ENCODE measurements at places on chromosomes 16 and 17.

- no peak for DNase-seq
These were observed 281.6 kb downstream of the RBFOX1 start for GRCh38 chr16:7614021-7614795.

GRCh38 chr17:2171702-2172076 is 116.8 kb downstream of the HIC1 start:
- no peak for DNase-seq

DNA sequence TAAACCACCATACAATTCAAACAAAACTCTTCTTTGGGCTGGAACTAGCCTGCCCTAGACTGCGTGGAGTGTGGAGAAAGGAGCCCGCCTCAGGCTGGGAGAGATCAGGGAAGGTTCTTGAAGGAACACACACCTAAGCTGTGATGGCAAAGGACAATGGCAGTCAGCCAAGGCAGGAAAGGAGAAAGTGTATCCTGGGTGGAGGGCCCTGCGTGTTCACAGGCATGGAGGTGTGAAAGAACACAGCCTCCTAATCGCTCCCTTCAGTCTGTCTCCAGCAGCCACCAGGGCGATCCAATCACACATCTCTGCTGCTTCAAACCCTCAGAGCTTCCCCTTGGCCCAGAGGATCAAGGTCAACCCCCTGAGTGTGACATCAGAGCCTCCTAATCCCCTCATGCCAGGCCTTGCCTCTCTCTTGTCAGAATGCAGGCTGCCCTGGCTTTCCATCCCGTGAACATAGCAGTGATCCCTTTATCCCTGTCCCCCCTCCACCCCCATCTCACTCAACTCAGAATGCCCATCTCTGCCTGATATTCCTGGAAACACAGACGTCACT is 173.0 kb downstream of the KATNIP start:
- no peak for DNase-seq

DNA sequence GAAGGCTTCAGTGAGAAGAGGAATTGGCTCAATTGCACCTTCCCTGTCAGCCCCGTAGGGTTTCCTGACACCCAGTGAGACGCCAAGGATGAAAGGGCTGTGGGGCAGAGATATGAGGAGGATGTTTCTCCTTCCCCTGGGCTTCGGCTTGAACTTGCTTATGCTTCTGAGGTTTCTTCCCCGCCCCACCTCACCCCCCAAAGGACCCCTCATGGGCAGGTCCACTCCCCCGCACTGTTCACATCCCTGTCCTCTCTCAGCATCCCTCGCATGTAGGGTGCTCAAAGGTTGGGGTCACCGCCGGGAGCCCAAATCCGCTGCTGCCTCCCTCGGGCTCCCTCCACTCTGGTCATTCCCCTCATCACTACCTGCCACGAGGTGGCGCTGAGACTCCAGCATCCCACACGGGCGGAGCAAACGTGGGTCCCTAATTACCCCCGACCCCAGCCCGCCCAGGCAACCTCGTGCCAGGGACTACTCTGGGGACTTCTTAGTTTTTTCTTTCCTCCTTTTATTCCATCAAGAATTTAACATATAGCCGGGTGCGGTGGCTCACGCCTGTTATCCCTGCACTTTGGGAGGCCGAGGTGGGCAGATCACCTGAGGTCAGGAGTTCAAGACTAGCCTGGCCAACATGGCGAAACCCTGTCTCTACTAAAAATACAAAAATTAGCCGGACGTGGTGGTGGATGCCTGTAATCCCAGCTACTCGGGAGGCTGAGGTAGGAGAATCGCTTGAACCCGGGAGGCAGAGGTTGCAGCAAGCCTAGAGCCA is 3.3 kb upstream of the TRARG1 start:
- DNase-seq: no peak

GRCh38 chr16:57855188-57855587 is 52.9 kb upstream of the KIFC3 start:
- DNase-seq: peak; percentile 7

GRCh38 chr16:67833030-67833414 is 9.1 kb upstream of the THAP11 start:
- no peak for DNase-seq

DNA sequence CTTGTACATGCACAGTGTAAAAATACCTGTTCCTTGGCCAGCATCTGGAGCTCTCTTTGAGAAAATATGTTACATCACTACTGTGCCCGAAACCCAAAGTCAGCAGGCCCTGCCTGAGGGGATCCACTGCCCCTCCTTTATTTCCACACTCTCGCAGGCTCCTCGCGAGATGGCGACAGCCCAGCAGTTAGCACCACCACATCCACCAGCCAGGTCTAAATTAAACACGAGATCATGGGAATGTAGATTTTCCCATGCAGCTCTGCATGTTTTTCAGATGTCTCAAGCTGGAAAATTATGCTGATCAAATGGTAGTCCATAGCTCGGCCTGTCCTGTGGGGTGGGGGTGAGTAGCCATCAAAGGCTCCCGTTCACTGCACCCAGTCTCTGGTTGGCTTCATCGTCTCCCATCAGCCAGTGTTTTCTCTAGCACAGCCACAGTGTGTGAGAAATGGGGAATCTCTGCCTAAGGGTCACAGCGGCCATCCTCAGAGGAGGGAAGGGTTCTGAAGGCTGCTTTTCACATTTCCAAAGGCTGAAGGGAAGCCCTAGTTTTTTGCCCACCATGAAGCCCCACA is 34.7 kb downstream of the EPN2 start:
- no peak for DNase-seq

GRCh38 chr17:15381707-15382106 is 40.3 kb upstream of the TEKT3 start:
- no peak for DNase-seq

- no peak for DNase-seq
These were observed 75.8 kb downstream of the PITPNC1 start for GRCh38 chr17:67452681-67453554.

DNA sequence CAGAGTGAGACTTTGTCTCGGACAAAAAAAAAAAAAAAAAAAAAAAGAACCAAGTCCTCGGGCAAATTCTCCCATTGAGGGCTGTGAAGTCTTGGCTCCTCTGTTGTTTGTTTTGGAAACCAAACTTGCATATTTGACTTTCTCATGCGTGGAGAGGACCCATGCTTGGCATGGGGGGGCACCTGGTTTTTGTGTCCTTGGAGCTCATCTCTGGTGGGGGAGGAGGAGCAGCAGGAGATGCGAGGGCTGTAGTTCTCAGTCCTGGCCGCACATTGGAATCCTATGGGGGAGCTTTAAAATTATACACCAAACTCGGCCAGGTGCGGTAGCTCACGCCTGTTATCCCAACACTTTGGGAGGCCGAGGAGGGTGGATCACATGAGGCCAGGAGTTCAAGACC is 74.5 kb downstream of the ABCC6 start:
- DNase-seq: no peak

- no peak for DNase-seq
These were observed 136.0 kb upstream of the NOG start for GRCh38 chr17:56457501-56457900.

- DNase-seq: peak; percentile 98
These were observed at the start of gene CDIP1 for GRCh38 chr16:4538350-4539235. CDIP1 (minus strand) TSS chr16:4538773; CDS start chr16:4514130, 24,643 bp downstream.

GRCh38 chr17:14794961-14795360 is 470.2 kb downstream of the PMP22 start:
- DNase-seq: no peak

DNA sequence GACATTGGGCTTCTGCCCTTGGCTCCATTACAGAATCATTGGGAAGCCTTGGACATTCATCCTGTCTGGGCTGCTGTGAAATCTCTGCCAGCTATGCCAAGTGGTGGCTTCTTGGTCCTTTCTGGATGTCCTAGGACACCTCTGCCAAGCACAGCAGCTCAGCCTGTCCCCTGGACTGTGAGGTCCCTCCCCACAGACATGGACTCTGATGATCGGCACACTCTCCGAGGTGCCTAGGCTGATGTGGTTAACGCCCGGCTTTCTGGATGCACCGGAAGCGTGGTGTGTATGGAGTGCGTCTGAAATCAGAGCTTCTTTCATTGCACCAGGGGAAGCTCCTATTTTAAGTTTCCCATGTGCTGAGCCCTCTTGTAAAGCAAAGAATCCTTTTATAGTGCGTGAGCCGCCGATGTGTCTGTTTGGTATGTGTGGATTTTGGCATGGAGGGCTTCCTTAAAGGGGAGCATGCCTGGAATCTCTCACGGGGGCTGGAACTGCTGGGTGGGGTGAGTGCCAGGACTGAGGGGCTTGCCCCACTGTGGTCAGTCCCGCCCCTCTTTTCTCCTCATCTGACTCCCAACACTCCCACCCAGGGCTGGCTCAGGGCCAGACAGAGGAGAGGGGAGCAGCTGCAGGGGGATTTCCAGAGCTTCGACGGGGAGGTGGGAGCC is 7.0 kb upstream of the ARHGAP23 start:
- no peak for DNase-seq

DNA sequence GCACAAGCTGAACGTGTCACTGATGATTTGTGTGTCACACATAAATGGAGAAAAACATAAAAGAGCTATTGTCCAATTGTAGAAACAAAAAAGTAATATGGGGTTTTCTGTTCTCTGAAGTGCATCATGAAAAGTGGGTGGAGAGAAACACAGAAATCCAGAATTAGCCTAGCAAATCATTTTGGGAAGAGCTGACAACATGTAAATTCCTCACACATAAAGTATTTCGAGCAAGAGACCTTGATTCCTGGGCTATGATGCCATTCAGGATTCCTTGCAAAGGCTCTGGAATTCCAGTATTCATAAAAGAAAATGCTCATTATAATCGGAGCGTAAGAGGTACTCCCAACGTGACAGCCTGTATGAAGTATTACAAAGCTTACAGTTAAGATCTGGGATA is 1.1 kb downstream of the DCUN1D3 start:
- no peak for DNase-seq

DNA sequence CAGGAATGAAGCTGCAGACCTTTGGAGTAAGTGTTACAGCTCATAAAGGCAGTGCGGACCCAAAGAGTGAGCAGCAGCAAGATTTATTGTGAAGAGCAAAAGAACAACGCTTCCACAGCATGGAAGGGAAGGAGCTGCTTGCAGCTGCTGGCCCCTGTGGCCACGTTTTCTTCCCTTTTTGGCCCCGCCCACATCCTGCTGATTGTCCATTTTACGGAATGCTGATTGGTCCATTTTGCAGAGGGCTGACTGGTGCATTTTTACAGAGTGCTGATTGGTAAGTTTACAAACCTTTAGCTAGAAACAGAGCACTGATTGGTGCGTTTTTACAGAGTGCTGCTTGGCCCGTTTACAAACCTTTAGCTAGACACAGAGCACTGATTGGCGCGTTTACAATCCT is 841.5 kb downstream of the CDH11 start:
- DNase-seq: no peak

DNA sequence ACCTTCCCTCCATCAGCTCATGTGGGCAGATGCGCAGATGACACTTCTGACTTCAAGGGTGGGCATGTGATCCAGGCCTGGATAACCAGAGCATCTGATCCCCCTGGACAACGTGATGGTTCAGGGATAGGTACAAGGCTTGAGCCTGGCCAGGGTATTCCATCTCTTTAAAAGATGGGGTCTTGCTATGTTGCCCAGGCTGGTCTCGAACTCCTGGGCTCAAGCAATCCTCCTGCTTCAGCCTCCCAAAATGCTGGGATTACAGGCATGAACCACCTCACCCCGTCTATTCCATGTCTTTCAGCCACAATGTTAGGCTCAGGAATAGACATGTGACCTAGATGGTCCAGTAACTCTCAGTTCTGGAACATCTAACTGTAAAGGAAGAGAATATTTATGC is 20.8 kb downstream of the CRYM start:
- no peak for DNase-seq

DNA sequence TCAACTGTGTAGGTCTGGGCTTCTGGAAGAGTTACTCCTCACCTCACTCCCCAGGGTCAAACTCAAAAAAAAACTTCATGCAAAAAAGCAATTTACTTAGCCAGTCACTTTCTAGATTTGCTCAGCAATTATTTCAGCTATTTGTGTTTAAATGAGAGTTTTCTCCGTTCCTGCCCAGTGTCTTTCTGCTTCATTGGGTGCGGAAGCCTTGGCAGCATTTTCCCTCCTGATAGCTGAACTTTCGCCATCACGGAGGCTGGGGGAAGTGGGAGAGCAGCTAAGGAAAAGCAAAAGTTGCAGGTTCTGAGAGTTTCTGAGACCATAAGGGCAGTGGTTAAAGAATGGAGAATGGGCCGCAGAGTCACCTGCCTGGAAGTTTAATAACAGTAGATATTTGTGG is 287.1 kb upstream of the DYNLRB2 start:
- DNase-seq: no peak

- no peak for DNase-seq
These were observed 11.7 kb downstream of the C1QTNF1 start for GRCh38 chr17:79035686-79036085.

- DNase-seq: no peak
These were observed 2.9 kb upstream of the GSDMB start for GRCh38 chr17:39921323-39921722.

- DNase-seq: no peak
These were observed 20.7 kb downstream of the CNTNAP4 start for GRCh38 chr16:76297941-76298340.

DNA sequence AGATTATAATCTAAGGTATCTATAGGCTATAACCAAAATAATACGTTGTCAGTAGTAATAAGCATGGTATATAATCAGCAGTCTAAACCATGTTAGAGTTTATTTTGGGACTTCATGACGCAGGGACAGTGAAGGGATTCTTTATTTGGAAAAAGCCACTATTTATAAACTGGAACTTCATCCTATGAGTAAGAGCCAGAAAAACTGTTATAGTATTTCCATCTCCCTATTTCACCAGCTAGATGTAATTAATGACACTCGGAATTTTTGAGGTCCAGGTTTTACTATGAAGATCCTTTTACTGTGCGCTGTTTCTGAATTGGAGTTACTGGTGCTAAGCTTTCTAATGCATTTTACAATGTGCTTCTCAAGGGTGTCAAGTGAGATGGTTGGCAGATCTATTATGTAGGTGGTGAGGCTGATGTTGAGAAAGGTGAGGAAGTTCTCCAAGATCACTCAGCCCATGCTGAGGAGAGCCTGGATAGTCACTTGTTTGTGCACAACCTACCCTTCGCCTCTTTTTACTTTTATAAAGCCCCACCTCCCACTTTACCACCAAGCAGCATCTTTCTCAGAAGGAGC is 149.3 kb downstream of the MSI2 start:
- DNase-seq: no peak

DNA sequence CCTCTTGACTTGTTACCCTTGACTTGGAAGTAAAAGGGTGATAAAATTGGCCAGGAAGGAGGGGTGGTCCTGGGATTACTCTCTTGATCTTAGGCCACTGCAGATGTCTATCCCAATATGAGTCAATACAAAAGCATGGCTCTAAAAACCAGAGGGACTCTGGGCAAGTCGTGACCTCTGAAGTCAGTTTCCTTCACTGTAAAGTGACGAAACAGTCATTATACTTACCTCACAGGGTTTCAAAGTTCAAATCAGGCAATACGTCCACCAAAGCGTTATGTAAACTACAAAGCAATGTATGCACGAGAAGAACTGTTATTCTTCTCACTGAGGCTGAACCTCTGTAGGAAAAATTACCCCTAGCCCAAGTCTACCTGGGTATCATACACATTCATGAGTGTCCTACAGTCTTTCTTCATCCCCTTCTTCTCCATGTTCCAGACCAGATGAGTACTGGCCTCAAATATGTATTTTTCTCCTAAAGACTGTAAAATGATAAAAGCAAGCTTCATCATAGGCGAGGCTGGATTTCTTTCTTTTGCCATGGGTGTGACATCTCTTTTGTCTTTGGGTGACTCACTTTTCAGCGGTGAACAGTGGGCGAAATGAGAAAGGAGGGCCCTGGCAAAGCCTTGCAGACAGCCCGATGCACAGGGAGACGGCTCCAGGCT is 34.5 kb upstream of the CLEC18B start:
- DNase-seq: no peak
